T-helper 9 cell (primary cell): ENCODE measurements at places on chromosomes 4 and X.

DNA sequence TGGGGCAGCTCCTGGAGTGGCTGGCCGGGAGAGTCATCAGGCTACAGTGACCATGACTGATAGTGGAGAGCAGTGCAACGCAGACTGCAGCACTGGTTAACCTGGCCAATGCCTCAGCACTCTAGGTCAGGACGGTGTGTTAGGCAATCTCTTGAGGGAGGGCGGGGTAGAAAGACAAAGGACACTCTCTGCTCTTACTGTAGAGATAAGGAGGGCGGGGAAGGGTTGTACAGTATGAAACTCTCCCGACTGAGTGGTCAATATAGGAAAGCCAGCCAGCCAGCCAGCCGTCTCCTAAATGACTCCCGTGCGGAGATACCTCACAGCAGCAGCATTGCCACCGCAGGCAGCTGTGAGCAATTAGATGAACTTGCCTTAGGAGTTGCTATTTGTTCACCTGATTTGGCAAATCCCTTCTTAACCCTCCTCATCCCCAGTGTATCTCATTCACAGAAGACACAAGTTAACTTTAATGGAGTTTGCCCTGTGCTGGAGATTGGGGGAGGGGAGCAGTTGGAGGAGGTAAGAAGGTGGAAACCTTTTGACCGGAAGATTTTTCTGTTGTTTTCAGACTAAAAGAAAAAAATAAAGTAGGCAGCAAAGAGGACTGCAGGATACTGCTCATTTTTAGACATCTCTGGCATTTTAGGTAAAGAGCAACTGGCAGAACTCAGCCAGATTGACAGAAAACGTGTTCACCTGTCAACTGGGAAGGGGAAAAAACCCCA, 330.5 kb downstream of the HNRNPD start:
- DNase-seq: no peak

DNA sequence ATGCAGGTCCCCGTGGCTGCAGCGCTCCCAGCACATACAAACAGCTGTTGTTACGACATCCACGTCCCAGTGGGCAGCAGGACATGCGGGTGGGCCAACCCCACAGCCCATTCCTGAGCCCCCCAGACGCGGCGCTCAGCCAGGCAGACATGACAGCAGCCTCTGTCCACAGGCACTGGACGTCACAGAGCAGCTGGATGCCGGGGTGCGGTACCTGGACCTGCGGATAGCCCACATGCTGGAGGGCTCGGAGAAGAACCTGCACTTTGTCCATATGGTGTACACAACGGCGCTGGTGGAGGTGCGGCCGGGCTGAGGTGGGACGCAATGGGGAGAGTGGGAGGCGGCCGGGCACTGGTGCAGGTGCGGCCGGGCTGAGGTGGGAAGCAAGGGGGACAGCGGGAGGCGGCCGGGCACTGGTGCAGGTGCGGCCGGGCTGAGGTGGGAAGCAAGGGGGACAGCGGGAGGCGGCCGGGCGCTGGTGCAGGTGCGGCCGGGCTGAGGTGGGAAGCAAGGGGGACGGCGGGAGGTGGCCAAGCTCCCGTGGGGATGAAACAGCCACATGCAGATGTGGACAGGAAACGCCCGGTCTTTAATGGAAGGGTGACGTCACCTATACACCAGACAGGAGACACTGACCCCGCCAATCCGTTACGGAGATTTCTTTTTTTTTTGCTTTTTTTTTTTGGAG, 9.4 kb downstream of the PLCXD1 start:
- no peak for DNase-seq

GRCh38 chr4:185734214-185734613, 77.8 kb downstream of the SORBS2 start:
- no peak for DNase-seq

- no peak for DNase-seq
Measured at GRCh38 chr4:36236159-36236558, 8.2 kb downstream of the ARAP2 start.

DNA sequence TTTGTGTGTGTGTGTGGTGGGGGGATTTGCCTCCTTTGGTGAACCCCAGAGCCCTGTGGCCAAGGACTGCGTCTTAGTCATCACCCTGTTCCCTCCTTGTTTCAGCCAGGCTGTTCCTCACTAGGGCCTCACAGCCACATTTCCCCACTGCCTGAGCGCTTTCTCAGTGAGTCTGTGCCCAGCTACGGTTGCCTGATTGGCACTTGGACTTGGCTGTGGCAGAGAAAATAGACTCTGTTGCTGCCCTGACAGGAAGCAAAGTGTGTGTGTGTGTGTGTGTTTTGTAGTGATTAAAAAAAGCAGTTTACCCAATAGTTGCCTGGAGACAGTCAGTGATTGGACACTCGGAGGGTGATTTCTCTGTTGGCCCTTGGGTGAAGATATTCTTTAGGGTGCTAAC, 113.0 kb downstream of the UCHL1 start:
- no peak for DNase-seq

GRCh38 chr4:336893-337142, 796 bp upstream of the ZNF141 start:
- no peak for DNase-seq

DNA sequence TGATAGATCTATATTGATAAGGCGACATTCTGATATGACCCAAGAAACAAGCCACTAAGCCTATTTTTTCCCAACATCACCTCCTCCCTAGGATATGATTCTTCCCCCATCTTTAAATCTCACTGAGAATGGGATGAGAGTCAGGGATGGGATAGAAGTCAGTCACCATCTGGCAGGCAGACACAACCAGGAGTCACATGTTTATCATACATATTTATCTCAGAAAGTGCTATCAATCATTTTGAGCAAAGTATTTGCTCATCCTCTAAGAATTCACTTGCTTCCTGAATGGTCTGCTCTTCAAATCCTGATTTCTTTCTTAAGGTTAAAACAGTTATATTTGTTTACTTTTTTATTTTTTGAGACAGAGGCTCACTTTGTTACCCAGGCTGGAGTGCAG, 20.3 kb downstream of the DNAAF6 start:
- no peak for DNase-seq
